Ureter (tissue), 1 donor: ENCODE measurements at places on chromosomes 1 and 21. TPM values are rescaled to one million over a fixed set of nuclear protein-coding genes. Genes with fewer than 3 reads are reported as not detected.

GRCh38 chr1:35536556-35537162 lies 20.5 kb downstream of the KIAA0319L start:
- no peak for DNase-seq

GRCh38 chr1:241408170-241408569 lies 51.2 kb upstream of the RGS7 start:
- DNase-seq, result no peak

DNA sequence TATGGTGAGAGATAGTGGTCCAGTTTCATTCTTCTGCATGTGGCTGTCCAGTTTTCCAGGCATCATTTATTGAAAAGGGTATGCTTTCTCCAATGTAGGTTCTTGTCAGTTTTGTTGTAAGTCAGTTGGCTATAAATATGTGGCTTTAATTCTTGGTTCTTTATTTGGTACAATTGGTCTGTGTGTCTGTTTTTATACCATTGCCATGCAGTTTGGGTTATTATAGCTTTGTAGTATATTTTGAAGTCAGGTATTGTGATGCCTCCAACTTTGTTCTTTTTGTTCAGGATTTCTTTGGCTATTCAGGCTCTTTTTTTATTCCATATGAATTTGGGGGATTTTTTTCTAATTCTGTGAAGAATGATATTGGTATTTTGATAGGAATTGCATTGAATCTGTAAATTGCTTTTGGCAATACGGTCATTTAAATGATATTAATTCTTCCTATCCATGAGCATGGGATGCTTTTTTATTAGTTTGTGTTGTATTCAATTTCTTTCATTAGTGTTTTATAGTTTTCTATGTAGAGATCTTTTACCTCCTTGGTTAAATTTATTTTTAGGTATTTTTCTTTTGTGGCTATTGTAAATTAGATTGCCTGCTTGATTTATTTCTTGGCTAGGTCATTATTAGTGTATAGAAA lies 3.3 kb downstream of the DNAH14 start:
- DNase-seq, result no peak

- no peak for DNase-seq
Measured at GRCh38 chr1:23392125-23392855, 22.7 kb upstream of the ZNF436 start.

DNA sequence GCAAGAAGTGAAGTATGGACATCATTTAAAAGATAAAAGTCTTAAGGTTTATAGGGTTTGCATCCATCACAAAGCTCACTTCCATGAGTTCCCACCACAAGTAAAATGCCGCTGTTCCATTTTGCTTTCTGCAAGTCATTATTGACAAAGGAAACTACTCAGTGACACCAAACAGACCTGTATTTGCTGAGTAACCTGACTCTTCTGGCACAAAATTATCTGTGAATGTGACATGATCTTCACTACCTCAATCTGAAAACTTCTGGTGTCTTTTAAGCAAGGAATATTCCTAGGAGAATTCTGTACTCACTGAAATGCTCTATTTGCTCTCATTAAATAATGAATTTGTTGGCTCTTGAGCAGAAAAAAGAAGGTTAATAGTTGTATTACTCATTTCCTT lies 1077.4 kb upstream of the ADGRL4 start:
- DNase-seq, result no peak

- DNase-seq, result no peak
Measured at GRCh38 chr1:97508653-97509218, 412.1 kb downstream of the DPYD start.

GRCh38 chr1:115797486-115797885 lies 29.0 kb upstream of the CASQ2 start:
- no peak for DNase-seq

The RNPC3 gene
- total RNA-seq, result 54.0 TPM

The OR6Y1 gene
- not detected for total RNA-seq
